Stimulated activated CD4-positive, alpha-beta T cell treated with anti-CD3 and anti-CD28 coated beads, Interleukin-1b, Interleukin-23, amount 100 ng/mL, for 1 hour (primary cell): ENCODE measurements at places on chromosomes 3 and 15.

- no peak for DNase-seq
Observed at GRCh38 chr3:9666704-9667445, 17.6 kb downstream of the MTMR14 start.

GRCh38 chr3:123335007-123335670, 113.8 kb downstream of the ADCY5 start:
- no peak for DNase-seq

GRCh38 chr15:28920781-28921331, 35.1 kb downstream of the APBA2 start:
- no peak for DNase-seq

- no peak for DNase-seq
Observed at GRCh38 chr3:100198579-100199269, 62.1 kb upstream of the TBC1D23 start.

DNA sequence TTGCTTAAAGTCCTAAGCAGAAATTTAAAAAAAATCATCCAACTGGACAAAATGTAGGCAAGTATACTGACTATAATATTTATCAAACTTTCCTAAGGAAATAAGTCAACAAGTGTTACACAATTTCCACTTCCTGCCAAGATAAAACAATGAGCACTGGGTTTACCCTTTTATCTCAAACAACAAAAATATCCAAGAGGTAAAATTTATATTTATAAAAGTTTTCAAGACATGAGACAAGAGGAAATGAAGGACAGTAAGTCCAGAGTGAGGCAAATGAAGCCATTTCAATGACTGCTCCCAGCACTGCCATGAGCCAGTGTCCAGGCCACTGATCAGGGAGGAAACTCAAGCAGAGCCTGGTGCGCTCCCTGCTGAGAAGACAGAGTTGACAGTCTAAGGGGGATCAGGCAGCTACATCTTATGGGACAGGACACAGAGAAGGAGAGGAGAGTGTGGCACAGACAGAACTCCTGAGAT, 439.4 kb downstream of the RAP2B start:
- no peak for DNase-seq

GRCh38 chr3:69370901-69371301, 15.0 kb downstream of the FRMD4B start:
- no peak for DNase-seq

- no peak for DNase-seq
Observed at GRCh38 chr3:66104535-66104934, 65.8 kb upstream of the MAGI1 start.

- no peak for DNase-seq
Observed at GRCh38 chr3:46913644-46914043, 36.1 kb downstream of the PTH1R start.

DNA sequence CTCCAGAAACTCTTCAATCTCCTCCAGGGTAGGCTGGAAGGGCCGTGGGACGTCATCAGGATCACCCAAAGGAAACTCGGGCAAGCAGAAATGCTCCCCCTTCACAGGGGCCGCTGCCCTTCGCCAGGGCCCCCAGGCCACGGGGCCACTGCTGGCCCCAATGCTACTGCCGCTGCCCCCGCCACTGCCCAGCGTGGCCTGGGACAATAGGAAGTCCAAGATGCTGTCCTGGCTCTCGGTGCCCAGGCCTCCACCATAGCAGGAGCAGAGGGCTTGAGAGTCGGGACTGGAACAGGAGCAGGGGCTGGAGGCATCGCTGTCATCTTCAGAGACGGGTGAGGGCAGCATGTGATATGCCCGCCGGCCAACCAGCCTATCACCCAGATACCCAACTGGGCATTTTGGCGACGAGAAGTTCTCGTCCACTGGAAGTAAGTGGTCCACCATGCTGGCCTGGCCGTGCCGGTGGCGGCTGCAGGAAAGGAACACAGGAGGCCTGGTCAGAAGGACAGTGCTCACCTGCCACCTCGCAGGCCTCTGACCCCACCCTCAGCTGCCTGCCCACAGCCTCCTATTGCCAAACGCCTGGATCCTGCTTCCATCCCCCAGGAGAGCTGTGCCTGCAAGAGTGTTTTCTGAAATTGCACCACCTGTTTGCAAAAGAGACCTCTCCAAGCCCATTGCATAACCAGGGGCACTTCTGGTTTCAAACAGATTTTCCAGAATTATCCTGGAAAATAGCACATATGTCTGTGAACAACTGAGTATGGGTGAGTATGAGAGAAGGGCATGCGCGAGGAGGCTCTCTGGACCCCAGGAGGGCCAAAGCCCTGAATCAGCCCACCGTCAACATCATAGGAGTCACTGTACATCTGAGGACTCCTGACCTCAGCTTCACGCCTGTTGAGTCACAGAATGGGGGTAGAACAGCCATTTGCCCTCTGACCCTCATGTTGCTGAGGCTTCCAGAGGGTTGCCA, 4.4 kb downstream of the KLF15 start:
- DNase-seq: no peak

DNA sequence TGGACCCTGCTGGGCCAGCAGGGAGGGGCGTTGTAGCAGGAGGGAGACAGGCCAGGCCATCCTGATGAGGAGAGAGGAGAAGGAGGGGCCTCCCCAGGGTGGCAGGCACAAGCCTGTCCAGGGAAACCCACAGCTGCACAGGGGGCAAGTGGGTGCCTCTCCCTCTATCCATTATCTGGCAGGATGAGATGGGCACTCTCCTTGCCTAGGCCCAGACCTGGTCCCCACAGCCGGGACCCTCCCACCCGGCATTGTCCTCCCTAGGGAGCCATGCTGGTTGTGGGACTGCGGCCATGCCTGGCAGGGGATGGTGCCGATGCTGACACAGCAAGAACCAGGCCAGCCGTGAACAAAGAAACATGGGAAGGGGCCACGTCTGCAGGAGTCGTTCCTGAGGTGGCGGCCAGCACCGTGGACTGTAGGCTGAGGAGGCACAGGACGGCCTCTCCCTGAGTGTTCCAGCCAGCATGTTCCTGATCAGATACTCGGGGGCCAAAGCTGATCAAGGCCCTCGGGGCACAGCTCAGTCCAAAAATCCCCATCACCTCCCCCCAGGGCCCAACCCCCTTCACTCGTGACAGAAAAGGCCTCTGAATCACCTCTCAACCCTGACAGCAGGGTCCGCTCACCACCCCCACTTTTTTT, 19.2 kb upstream of the CYP11A1 start:
- no peak for DNase-seq
